Fibroblast of skin of scalp (primary cell): ENCODE measurements at places on chromosomes 11 and 22.

GRCh38 chr22:35882211-35883030 is 146.2 kb downstream of the RBFOX2 start:
- no peak for DNase-seq

DNA sequence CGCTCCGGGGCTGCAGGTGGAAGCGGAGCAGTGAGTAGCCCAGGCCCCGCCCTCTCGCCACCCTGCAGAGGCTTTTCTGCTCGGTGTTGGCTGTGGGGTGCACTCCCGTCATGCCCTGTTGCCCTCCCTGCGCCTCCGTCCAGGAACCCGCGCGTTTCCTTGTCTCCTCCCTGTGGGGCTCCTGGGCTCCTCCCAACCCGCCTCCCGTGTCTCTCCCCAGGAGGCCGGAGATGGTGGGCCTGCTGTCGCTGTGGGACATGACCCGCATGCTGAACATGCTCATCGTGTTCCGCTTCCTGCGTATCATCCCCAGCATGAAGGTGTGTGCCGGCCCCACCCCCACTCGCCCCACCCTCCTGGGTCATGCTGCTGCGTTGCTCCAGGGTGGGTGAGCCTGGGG is 32.4 kb downstream of the TPCN2 start:
- DNase-seq, result no peak

GRCh38 chr22:39871008-39871798 is 22.4 kb downstream of the ENTHD1 start:
- no peak for DNase-seq

DNA sequence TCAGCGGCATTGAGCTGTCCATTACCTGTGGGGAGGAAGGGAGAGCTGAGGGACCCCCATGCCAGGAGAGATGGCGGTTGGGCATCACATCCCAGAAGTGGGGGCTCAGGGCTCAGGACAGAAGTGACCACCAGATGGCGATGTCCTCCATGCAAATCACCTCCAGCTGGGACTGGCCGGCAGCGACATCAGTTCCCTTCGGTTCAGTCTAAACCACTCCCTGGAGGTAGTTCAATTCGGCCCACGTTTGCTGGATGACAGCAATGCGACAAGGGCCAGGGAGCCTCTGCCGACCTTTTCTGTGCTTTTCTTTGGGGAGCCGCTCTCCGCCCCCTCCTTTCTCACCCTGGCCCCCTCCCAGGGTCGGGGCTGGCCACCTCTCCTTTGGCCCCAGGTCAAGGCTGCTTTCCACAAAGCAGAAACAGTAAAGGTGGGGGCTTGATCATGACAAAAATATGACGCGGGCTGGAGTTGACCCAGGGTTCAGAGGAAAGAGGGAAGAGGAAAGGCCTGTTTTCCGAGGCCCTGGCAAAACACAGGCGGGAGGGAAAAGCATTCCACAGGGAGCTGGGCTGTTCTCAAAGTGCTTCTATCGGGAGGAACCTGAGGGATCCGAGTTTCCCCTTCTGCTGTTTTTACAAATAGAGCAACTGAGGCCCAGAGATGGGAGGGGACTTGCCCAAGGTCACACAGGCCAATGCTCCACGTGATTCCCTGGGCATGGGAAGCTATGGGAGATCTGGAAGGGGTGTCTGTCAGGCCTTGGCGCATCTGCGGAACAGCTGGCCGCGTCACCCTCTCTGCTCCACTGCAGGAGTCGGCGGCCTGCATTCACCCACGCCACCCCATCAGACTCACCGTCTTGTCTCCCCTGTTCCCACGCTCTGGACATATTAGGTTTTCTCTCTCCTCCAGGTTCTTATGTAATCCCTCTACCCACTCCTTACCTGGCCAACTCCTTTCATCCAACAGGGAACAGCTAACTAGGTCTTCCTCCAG is 54.7 kb downstream of the FBXO7 start:
- peak; percentile 84 for DNase-seq

- DNase-seq, result peak; percentile 51
These were observed 647 bp downstream of the SWAP70 start for GRCh38 chr11:9664276-9665171.
